ENCODE measurements at places on chromosomes 4 and X.

- DNase-seq = no peak
These were observed 40.7 kb downstream of the FAM184B start for GRCh38 chr4:17740702-17741101.

DNA sequence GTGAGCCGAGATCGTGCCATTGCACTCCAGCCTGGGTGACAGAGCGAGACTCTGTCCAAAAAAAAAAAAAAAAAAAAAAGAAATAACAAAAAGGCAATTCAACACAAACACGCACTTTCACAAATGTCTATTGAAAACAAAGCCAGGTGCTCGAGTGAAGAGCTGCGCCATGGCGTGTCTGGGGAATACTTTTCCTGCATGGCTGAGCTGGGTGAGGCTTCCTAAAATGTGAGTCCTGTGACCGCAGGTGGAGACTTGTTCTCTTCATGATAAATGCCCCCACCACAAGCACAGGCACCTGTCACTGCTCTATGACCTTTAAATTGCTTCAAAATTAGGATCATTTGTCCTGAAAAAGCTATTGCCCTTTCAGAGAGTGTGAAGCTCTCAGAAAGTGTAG, 4.0 kb upstream of the ABLIM2 start:
- no peak for DNase-seq

GRCh38 chr4:78293348-78293747, 236.2 kb downstream of the FRAS1 start:
- DNase-seq = no peak

GRCh38 chr4:158729716-158730559, 6.7 kb upstream of the PPID start:
- no peak for DNase-seq

- DNase-seq = no peak
These were observed 14.9 kb downstream of the USP26 start for GRCh38 chrX:133081990-133082389.

GRCh38 chrX:134654398-134655012, 3.8 kb downstream of the PLAC1 start:
- no peak for DNase-seq

DNA sequence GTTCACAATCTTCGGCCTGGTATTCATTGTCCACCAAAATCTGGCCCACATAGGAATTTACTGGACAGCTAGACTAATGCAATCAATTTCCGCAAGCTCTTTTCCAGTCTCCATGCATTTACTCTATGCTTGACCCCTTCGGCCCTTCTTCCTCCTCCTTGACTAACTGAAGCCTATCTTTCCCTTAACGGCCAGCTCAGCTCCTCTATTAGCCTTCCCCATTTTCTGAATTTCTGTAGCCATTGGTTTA, 1.2 kb upstream of the PHKA2 start:
- no peak for DNase-seq

DNA sequence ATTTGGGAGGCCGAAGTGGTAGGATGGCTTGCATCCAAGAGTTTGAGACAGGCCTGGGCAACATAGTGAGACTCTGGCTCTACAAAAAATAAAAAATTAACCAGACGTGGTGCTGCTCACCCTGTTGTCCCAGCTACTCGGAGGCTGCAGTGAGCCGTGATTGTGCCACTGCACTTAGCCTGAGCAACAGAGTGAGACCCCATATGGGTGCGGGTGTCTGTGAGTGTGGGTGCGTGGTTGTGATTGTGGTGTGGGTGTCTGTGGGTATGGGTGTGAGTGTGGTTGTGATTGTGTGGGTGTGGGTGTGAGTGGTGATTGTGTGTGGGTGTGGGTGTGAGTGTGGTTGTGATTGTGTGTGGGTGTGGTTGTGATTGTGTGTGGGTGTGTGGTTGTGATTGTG, 114.6 kb downstream of the UBE2K start:
- no peak for DNase-seq

GRCh38 chr4:188012426-188012945, 16.9 kb downstream of the ZFP42 start:
- no peak for DNase-seq

DNA sequence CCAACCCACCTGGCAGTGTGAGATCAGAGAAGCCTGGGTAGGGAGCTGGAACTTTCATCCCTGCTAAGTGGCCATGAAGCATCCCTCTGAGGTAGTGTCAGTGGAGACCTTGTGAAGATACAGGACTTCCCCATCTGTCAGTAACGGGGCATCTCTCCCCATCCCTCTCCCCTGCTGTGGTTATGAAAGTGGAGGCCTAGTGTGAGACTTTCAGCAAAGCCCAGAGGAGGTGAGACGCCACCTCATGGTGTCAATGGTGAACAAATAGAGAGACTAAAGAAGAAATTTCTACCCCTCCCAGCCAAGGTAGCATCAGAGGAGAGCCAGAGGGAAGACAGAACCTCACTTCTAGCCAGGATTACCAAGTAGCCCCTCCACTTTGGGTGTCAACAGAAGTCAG, 150.2 kb downstream of the VEGFC start:
- DNase-seq = no peak

DNA sequence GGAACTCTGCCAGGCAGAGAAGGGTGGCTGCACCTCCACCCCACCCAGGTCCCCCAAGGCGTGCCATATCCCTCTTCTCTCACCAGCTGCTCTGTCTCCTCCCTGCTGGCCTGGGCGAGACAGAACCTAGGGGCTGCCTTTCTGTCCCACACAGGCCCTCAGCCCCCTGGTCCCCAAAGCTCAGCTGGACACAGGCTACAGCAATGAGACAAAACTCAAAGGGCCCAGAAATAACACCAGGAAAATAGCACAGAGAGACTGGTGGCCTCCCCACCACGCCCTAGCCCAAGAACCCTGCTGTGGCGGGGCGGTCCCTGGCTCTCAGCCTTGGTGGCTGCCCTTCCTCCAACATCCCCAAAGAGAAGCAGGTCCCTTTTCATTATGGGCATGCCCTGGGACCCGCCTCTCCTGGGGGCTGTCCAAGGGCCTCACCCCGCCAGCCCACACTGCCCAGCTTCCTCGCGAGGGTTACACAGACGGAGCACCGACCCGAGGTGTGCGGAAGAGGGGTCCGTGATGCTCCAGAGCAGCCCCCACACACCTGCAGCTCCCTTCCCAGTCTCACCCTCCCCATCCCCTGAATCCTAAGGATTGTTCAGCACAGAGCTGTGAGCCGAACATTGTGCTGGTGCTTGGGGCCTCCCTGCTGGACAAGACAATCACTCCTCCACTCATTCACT, 67.7 kb upstream of the HMX1 start:
- no peak for DNase-seq

GRCh38 chrX:144637731-144638130, 609.6 kb upstream of the SPANXN1 start:
- no peak for DNase-seq

GRCh38 chr4:77178560-77178959, 21.6 kb downstream of the CCNG2 start:
- DNase-seq = no peak

DNA sequence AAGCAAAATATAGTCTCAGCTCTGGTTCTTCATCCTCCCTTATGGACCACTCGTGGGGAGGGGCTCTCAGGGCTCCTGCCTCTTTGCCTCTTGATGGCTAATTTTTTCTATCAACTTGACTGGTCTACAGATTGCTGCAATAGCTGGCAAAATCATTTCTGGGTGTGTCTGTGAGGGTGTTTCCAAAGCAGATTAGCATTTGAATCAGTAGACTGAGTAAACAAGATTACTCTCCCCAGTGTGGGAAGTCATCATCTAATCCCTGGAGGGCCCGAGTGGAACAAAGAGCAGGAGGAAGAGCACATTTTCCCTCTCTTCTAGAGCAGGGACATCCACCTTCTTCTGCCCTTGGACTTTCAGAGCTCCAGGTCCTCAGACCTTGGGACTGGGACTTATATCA, 153.5 kb downstream of the STK32B start:
- no peak for DNase-seq

GRCh38 chr4:184401397-184402171, 72.8 kb downstream of the IRF2 start:
- no peak for DNase-seq

DNA sequence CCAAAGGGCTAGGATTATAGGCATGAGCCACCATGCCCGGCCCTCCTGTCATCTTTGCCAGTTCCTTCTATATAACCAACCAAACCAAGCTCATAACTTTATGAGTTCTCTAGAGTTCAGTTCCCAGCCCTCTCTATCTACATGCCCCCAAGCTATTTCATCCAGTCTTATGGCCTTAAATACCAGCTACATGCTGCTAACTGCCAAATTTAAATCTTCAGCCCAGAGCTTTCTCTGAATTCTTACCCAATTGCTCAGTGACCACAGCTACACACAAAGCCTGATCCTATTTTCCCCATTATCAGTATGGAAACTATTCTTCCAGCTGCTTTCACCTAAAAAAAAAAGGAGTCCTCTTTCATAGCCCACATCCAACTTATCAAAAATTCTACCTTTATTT, 23.1 kb downstream of the TMEM184C start:
- no peak for DNase-seq

GRCh38 chrX:8988446-8988845, 45.5 kb downstream of the FAM9B start:
- DNase-seq = no peak

DNA sequence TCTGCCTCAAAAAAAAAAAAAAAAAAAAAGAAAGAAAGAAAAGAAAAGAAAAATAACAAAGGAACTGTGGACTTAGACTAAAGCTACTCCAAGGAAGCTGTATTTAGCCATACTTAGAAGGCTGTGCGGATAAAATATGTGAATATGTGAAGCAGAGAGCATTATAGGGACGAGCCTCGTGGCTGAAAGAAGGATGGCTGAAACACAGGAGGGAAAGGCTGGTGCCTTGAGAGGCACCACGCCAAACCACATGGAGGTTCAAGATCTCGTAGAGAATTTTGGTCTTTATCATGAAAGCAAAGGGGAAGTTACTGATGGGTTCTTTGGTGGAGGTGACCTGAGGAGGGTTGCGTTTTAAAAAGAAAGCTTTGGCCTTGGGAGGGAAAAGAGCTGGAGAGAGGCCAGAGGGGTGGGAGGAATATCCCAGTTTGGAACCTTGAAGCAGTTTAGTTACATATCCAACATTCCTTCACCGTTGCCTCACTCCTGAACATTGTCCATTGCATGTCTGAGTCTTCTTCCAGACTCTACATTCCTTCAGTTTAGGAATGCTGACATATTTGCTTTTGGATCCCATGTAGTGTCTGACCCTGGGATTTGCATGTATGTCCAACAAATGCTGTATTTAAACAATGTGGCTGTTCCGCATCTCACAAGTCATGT, 82.5 kb downstream of the CPE start:
- no peak for DNase-seq

GRCh38 chrX:57367649-57368048, 81.1 kb downstream of the FAAH2 start:
- no peak for DNase-seq
